Stimulated activated CD8-positive, alpha-beta memory T cell treated with anti-CD3 and anti-CD28 coated beads, Interleukin-2, amount 100 ng/mL, for 1 hour (primary cell): ENCODE measurements at places on chromosomes 16 and 17.

- DNase-seq: no peak
These were observed 20.6 kb downstream of the NTAN1 start for GRCh38 chr16:15035163-15035729.

DNA sequence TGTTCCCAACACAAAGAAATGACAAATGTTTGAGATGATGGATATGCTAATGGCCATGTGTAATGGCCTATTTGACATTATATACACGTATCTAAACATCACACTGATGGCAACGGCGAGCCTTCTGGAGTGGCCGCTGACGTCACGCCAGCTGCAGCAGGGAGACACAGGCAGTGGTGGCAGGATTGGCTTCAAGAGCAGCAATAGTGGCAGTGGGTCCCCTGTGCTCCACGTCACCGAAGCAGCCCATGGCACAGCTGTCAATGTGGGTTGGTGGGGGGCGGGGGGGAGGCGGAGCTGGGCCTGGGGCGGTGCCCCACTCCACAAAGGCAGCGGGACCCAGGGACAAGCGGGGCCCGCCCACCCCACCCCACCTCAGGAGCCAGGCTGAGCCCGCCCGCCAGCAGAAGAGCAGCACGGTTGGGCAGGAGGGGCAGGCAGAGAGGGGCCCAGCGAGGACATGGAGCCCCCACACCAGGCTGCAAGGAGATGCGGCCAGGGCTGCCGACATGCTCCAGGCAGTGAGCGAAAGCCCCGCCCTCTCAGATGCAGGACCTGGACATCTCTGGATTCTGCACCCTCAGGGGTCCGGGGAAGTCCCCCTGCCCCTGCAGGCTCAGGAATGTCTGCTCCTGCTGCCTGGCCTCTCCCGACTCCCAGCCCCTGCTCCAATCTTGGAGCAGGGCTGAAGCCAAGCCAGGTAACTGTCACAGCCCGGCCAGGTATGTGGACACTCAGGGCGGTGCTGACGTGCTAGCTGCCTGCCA lies 64.6 kb downstream of the USP32 start:
- DNase-seq: no peak

DNA sequence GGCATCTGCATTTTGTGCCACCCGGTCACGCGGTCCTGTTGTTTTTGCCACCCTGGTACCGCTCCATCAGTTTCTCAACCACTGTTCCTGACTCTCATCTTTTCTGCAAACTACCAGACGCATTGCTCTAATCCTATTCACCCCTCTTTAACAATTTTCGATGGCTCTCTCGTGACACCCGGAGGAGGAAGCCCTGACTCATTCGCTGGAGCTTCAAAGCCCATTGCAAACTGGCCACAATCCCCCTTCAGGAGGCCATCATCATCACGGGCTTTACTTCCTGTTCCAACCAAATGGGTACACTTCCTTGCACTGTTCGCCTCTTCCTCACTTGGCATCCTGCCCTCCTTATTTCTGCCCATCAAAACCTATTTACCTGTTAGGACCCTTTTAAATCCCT lies 155.3 kb downstream of the RGS9 start:
- no peak for DNase-seq

- DNase-seq: no peak
These were observed 787 bp downstream of the ZFPM1 start for GRCh38 chr16:88453611-88454522.

- DNase-seq: no peak
These were observed 164.5 kb upstream of the ZFHX3 start for GRCh38 chr16:73212431-73212830.
